ENCODE measurements at places on chromosomes 3 and 15. TPM values are rescaled to one million over a fixed set of nuclear protein-coding genes. Genes with fewer than 3 reads are reported as not detected.

Gene RBSN
- 18.7 TPM for total RNA-seq

Gene CRELD1
- 16.7 TPM for total RNA-seq

Gene IL17RD
- total RNA-seq, result 0.25 TPM

Gene PLIN1
- not detected for total RNA-seq

Gene PROK2
- not detected for total RNA-seq

Gene SLC28A1
- total RNA-seq, result not detected

Gene KBTBD13
- 0.11 TPM for total RNA-seq

All from K562 (cell line).